ENCODE measurements at places on chromosomes 3 and 15.

- DNase-seq, result no peak
These were observed 97.3 kb downstream of the MBNL1 start for GRCh38 chr3:152365766-152366593.

DNA sequence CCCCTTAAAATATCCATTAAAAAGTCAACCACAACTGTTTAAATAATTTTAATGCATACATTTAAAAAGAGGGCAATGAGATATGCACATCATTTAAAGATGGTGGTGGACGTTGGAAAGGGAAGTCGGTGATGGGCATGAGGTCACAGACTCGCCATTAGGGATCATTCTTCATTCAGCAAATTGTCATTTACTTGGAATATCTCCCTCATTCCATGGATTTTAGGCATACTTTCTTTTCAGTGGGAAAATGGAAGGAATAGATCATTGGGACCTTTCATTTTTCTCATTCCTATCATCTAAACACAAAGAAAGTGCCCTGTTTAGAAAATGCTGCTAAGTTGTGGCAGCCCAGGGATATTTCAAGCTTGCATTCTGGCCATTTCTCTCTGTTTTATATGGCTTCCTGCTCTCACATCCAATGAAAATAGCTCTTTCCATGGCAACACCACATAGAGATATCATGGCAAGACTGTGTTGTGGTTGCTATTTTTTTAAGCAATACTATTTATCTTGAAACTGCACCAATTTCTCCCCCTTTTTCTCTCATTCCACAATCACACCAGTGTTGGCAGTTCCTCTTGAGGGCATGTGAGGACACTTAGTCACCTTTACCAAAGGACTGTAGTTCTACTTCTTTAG lies 40.7 kb upstream of the LMCD1 start:
- DNase-seq, result no peak

- no peak for DNase-seq
These were observed 59.0 kb upstream of the MINAR1 start for GRCh38 chr15:79373113-79373512.

GRCh38 chr3:171851660-171852058 lies 8.5 kb downstream of the TMEM212 start:
- no peak for DNase-seq

- no peak for DNase-seq
These were observed 859.4 kb upstream of the NR2F2 start for GRCh38 chr15:95470997-95471689.

- no peak for DNase-seq
These were observed 44.0 kb downstream of the FMN1 start for GRCh38 chr15:33150431-33150941.

- DNase-seq, result no peak
These were observed 26.4 kb downstream of the NUP210 start for GRCh38 chr3:13393427-13394360.

GRCh38 chr3:175212896-175213295 lies 353.8 kb downstream of the NAALADL2 start:
- DNase-seq, result no peak

DNA sequence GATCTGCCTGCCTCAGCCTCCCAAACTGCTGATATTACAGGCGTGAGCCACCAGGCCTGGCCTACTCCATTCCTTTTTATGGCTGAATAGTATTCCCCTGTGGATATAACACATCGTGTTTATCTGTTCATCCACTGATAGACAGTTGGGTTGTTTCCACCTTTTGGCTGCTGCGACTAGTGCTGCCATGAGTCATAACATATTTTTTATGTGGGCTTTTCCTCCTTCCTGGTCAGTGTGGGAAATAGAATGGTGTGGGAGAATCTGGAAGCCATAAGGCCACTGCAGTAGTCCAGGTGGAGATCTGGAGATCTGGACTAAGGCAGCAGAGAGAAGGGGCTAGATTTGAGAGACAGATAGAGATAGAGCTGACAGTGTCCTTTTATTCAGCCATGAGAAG lies 16.2 kb downstream of the LCMT2 start:
- no peak for DNase-seq

Data from stimulated activated CD4-positive, alpha-beta T cell treated with anti-CD3 and anti-CD28 coated beads, Interleukin-15, amount 100 ng/mL, for 1 hour (primary cell).